Lung microvascular endothelial cell (primary cell): ENCODE measurements at places on chromosomes 5 and 9. TPM values are rescaled to one million over a fixed set of nuclear protein-coding genes. Genes with fewer than 3 reads are reported as not detected.

DNA sequence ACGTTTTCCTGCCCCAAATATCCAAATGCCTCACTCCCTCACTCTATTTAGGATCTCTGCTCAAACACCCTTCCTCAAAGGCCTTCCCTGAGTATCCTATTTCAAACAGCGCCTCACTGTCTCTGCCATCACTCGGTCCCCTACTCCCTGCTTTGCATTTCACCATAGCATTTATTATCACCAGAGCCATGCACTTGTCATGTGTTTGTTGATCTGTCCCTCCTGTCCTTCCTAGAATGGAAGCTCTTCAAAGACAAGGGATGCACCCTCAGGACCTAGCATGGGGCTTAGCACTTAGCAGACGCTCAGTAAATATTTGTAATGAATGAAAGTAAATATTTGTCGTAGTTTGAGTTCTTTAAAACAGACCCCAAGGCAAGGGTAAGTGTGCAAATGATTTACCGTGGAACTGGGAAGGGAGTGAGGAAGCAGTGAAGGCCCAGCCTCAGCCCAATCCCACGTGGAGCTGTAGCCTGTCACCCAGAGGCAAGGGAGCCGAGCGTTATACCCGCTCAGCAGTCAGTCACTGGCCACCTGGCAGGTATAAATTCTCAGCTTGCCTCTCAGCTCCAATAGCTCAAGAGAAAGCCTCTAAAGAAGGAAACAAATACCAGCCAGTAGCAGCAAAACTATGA, 97.7 kb upstream of the KIF2A start:
- no peak for DNase-seq

GRCh38 chr5:96146675-96147074, 185.0 kb upstream of the ELL2 start:
- DNase-seq: peak; percentile 49

GRCh38 chr5:179244044-179244443, 101.2 kb downstream of the ADAMTS2 start:
- no peak for DNase-seq

CAMK4 gene
- total RNA-seq: under 0.01 and 0.44 TPM in 2 replicates

- peak; percentile 17 for DNase-seq
Measured at GRCh38 chr5:114438471-114438870, 76.6 kb downstream of the KCNN2 start.

BTNL8 gene
- under 0.01 and 0.20 TPM in 2 replicates for total RNA-seq

- no peak for DNase-seq
Measured at GRCh38 chr9:84556556-84556955, 113.0 kb upstream of the NTRK2 start.

DNA sequence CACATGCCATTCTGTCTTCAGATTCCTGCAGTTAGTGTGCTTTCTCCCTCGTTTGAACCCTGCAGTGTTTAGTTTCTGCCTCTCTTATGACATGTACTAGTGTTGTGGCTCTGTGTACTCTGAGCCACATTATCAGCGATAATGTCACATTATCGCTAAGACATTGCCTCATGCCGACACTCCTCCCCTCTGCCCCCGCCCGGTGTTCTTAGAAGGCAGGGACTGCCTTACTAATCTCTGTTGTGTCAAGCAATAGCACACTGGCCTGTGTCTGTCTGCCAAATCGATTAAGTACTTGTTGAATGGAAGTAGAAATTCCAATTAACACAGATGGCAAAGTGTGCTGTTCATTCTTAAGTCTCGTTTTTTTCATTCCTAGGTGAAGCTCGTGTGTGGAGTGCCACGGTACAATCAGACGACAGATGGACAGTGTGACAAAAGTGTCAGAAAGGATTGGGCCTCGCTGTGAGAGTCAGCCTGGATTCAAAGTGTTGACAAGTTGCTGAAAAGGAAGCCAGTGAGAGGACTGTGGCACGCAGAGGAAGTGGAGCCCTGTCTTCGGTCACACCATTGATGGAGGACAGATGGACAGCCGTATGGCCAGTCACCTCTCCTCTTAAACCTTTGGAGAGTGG, 10.5 kb downstream of the PIK3R1 start:
- no peak for DNase-seq

PCDHGB7 gene
- total RNA-seq: 4.1 and 6.2 TPM in 2 replicates

DNA sequence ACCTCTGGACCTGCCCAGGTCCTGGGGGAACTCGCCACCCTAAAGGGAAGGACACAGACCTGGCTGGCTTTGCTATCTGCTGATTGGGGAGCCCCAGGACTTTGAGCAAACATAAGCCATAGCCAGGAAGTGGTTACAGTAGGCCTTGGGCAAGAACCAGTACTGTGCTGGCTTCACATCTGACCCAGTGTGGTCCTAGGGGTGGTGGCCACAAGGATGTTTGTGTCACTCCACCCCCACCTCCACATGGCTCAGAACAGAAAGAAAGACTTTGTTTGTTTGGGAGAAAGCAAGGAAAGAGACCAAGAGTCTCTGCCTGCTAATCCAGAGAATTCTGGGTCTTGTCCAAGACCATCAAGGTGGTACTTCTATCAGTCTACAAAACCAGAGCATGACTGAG, 334.2 kb downstream of the SPOCK1 start:
- DNase-seq: no peak

- no peak for DNase-seq
Measured at GRCh38 chr5:124876566-124876965, 130.1 kb upstream of the ZNF608 start.

GRCh38 chr5:11324521-11325289, 563.7 kb upstream of the DAP start:
- DNase-seq: no peak

DNA sequence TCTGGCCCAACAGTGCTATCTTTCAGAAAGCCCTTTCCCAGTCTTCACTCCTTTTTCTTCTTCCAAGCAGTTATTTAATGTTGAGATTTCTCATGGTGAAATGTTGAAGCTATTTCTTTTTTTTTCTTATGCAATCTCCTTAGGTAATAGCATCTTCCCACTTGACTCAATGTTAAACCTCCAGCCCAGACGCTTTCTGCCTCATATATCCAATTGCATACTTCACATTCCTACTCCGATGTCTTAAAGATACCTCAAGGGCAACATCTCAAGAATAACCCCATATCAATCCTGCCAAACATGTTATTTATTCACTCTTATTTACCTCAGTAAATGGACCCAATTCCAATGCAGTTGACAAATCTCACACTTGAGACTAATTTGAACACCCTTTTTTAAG, 187.3 kb downstream of the CDH12 start:
- no peak for DNase-seq

DNA sequence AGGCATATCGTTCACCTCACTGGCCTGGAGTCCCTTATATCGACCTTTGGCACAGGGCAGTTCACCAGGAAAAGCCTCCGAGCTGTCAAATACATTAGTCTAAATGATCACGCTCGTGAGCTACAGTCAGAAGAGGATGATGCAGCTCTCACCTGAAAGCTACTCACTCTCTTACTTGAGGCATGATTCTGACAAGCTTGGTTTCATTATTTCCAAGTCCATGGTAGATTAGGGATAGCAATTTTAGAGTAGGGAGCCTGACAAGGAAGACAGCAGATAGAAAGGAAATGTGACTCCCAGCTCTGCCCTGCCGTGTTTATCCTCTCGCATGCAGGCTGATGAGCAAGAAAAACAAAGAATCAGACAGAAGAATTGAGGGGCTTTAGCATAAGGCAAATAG, 98.0 kb upstream of the MAP1B start:
- no peak for DNase-seq

GRCh38 chr5:62812621-62813255, 234.1 kb downstream of the LRRC70 start:
- no peak for DNase-seq

DNA sequence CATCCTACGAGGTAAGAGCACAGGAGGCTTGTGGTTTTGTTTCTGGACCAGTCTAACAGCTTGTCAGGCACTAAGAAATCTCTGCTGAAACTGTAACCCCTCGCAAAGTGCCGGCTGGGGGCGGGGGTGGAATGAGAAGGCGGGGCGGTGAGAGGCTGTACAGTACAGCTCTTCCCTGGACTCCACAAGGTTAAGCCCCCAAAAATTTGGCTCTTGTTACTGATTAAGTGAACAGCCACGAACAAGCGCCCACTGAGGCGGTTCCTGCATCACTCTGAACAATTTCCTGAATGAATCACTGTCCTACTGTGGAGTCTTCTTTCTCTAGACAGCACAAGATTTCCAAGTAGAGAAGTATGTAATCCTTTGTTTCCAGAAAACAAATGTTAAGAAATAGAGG, 6.8 kb downstream of the FBP2 start:
- DNase-seq: no peak

CNTNAP3B gene
- total RNA-seq: 58.0 and 90.7 TPM in 2 replicates

GRCh38 chr9:84716217-84716616, 46.7 kb downstream of the NTRK2 start:
- DNase-seq: no peak
